Stomach (tissue), 19 donors: ENCODE measurements at places on chromosomes 7 and 10. TPM values are rescaled to one million over a fixed set of nuclear protein-coding genes. Genes with fewer than 3 reads are reported as not detected.

The NKX1-2 gene
- total RNA-seq: not detected

The CCAR1 gene
- 39.7 TPM for total RNA-seq

The LRGUK gene
- total RNA-seq: 0.89 TPM

The HIP1 gene
- 7.2 TPM for total RNA-seq

The PLOD3 gene
- 76.8 TPM for total RNA-seq

The LRCH4 gene
- total RNA-seq: 54.3 TPM
